T-helper 2 cell (primary cell): ENCODE measurements at places on chromosomes 6 and 20.

DNA sequence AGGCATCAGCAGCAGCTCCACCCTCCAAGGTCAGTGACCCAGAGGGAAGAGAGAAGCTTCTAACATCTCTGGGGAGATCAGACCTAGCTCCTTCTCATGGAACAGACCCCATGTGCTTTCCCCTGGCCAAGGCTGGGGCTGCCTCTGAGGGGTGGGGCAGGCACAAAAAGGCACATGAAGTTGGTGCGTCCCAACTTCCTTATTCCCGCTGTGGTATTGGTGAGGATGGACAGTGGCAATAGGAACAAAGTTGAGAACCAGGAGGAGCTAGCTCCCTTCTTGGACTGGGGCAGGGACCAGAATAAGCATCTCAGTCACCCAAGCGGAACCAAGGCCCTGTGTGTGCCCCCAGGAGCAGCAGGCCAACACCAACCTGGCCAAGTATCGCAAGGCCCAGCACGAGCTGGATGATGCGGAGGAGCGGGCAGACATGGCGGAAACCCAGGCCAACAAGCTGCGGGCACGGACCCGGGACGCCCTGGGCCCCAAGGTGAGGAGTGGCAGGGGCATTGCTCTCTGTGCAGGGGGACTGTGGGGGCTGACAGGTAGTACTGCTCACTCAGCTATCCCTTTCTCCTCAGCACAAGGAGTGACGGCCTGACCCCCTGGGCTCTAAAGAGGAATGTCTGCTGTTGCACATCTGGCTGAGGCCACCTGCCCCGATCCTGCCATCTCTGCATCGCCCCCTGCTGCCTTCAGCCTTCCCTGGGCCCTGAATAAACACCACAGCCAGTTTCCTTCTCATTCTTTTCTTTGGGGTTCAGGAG, 46.1 kb downstream of the MYH7B start:
- no peak for DNase-seq

GRCh38 chr6:42988486-42989020, 4.2 kb downstream of the PPP2R5D start:
- no peak for DNase-seq

GRCh38 chr20:8796088-8796660, 272.7 kb upstream of the PLCB4 start:
- DNase-seq, result no peak

- DNase-seq, result no peak
Observed at GRCh38 chr6:158548418-158549161, 11.3 kb upstream of the TMEM181 start.

- no peak for DNase-seq
Observed at GRCh38 chr6:56430629-56431600, 183.5 kb upstream of the COL21A1 start.

GRCh38 chr6:47698342-47698787, at the start of gene ADGRF4:
TSS of gene ADGRF4 (plus strand) at chr6:47698580. CDS start at chr6:47707246, 8,666 bp downstream.
- DNase-seq, result no peak

DNA sequence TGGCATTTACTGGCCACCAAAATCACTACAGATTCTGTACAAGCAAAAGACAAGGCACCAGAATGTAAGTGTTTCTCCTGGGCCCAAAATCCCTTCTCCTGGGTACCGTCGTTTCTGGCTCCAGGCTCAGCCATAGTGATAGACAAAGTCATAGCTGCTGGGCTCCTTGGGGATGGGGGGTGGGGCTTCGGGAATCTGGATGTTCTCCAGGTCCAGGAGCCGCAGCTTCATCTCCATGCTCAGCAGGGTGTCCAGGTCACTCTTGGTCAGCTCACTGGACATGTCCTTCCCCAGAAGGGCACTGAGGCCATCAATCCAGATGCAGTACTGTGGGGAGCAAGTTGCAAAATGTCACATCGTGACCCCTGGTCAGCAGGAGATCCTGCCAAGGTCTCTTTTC, 39.2 kb downstream of the ELMO2 start:
- no peak for DNase-seq

DNA sequence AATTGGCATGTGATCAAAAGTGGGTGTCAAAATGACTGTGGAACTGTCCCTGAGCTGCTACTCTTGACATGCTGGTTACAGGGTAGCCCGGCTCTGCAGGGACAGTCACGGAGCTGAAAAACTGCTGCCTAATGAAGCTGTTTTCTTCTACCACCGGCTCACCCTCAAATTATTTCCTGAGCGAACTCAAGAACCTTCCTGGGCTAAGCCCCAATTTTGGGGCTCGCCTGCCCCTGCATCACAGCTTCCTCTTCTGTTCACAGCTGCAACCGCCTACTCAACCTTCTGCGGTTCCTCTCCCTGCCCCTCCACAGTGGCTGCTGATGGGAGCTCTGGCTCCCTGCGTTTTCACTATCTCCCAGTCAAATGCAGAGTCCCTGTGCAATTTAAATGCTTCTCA, 110.8 kb upstream of the MLN start:
- no peak for DNase-seq

DNA sequence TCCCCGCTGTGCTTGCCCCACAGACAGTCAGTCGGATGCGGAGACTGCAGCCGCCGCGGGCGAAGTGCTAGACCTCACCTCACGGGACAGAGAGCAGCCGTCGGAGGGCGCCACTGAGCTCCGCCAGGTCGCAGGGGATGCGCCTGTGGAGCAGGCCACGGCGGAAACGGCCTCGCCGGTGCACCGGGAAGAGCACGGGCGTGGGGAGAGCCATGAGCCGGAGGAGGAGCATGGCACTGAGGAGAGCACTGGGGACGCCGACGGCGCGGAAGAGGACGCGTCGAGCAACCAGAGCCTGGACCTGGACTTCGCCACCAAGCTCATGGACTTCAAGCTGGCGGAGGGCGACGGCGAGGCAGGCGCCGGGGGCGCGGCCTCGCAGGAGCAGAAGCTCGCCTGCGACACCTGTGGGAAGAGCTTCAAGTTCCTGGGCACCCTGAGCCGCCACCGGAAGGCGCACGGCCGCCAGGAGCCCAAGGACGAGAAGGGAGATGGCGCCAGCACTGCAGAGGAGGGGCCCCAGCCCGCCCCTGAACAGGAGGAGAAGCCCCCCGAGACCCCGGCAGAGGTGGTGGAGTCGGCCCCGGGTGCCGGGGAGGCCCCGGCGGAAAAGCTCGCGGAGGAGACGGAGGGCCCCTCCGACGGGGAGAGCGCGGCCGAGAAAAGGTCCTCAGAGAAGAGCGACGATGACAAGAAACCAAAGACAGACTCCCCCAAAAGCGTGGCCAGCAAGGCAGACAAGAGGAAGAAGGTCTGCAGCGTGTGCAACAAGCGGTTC, 66.4 kb downstream of the SSR1 start:
- DNase-seq, result no peak

GRCh38 chr20:61328911-61329558, 77.0 kb downstream of the CDH4 start:
- no peak for DNase-seq

- no peak for DNase-seq
Observed at GRCh38 chr6:24524805-24525204, 30.0 kb downstream of the ALDH5A1 start.

GRCh38 chr6:20837189-20837588, 302.9 kb downstream of the CDKAL1 start:
- DNase-seq, result no peak

GRCh38 chr6:87700397-87701343, 1.4 kb downstream of the AKIRIN2 start:
- DNase-seq, result peak; percentile 75

- DNase-seq, result no peak
Observed at GRCh38 chr20:21279706-21280521, 23.2 kb upstream of the XRN2 start.

GRCh38 chr20:23608251-23608846, 2.6 kb upstream of the CST9 start:
- no peak for DNase-seq

DNA sequence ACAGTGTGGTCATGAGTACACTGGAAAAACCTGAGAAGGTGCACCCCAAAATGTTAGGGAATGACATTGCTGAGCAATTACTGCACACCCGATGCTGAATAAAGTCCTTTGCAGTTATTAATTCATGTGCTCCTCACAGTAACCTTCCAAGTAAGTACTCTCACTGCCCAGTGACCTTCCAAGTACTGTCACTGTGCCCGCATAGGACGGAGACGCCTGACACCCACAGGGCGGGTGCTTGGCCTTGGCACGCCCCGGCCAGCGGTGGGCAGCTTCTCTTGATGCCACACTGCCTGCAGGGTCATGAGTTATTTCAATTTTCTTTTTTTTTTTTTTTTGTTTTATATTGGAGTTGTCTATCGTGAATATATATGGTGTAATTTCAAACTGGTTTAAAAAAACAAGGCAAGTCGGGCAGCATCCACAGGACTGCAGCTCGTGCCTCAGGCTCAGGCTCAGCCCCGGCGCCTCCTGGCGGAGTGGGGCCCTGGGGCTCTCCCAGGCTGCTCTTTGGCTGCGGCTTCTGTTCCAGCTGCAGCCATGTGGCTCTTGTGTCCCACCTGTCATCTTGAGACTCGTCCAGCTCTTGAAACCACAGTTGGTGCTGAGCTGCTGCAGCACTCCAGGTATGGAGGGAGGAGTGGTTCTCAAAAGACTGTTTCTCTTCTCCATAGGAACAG, 27.0 kb downstream of the PNLDC1 start:
- DNase-seq, result no peak

DNA sequence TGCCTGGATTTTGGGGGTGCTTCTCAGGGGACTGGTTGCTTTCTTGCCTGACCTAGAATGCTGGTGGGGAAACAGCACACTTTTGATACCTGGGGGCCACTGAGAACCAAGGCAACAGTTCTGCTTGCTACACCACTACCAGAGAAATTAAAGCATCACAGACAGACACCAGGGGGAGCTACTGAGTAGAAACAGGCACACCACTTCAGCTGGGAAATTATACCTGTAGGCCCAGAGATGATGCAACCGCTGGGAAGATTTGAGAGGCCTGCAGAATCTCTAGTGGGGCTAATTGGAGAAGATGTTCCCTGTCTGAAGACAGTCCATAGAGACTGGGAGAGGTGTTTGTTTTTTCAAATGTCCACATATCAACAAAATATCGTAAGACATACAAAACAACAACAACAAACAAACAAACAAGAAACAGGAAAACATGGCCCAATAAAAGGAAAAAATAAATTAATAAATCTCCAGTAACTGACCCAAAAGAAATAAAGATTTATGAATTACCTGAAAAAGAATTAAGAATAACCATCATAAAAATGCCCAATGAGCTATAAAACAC, 129.4 kb upstream of the RIN2 start:
- DNase-seq, result no peak

GRCh38 chr6:110201151-110201884, 21.1 kb downstream of the CDC40 start:
- no peak for DNase-seq

DNA sequence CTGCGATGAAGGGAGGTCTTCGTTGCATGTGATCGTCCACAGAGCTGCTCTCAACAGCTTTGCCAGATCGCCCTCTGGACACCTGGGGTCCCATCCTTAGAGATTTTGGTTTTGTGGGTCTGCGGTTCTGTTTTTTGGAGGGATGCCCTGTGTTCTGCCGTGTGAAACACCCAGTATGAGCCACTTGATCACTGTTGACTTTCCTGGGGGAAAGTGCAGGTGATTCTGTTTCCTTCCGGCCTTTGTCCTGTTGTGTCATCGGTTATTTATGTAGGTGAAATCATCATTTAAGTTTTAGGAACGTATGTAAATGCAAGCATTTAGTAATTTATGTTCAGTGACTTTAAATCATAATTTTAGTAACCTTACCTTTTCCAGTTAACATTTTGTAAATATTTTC, 56.4 kb upstream of the SLC22A1 start:
- DNase-seq, result no peak

DNA sequence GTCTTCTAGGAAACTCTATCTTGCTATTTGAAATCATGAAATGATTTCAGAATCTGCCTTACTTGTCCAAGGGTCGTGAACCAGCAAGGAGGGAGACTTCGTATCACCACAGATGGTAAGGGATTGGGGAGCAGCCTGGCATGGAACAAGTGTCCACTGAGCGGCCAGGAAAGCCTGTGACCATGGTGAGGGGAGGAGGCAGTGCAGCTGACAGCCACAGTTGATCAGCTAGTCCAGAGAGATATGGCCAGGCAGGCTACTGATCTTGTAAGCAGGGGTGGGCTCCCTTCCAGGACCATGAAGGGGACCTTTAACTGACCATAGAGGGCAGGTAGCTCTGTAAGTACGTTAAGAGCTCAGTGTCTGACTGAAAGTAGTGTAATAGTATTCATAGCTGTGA, 96.8 kb upstream of the TENT5A start:
- no peak for DNase-seq

DNA sequence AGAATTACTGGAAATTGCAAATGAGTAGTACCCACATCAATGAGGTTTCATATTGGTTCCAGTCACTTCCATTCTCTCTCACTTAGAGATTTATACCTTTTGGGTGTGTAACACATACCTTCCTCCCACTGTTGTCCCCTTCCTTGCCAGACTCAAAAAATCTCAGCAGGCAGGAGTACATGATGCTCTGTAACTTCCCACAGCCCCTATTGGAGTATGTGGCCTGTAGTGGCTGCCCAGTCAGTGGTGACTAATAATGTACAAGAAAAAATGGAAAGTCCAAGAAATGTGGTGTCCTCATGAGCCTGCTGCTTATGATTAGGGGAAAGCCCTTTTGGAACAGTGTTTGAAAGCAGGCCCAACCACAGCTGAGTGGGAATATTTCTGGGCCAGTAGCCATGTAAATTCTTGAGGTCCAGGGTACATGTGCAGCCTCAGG, 312.0 kb downstream of the ZFAND3 start:
- no peak for DNase-seq

- no peak for DNase-seq
Observed at GRCh38 chr6:111250791-111251354, 163.6 kb downstream of the SLC16A10 start.

DNA sequence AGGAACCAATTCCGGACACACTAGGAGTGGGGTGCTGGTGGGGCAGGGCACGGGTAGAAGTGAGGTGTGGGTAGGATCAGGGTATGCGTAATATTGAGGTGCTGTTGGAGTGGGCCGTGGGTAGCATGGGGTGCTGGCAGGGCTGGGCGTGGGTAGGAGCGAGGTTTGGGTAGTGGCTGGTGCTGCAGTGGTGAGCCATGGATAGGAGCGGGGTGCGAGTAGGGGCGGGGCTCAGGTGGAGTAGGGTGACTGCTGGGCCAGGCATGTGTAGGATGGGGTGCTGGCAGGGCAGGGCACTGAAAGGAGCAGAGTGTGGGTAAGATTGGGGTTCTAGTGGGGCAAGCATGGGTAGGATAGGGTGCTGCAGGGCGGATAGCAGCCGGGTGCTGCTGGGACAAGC, 114.2 kb upstream of the DUSP22 start:
- DNase-seq, result no peak

DNA sequence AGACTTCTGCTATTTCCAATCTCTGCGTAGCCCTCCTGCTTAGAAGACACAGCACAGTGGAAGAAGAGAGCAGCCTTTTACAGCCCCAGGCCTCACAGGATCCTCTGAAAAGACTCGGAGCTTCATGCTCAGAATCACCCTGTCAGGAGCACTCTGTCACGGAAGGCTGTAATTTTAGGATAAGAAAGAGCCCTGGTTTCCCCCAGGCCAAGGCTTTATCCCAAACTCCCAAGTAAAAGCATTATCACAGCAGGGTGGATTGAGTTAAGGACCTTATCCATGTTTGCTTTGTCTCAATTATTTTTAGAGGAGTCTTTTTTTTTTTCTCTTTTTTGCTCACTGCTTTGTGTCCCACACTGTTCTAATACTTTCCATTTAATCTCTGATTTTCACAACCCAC, 39.2 kb downstream of the ANKS1A start:
- no peak for DNase-seq
